ENCODE measurements at places on chromosomes 2 and 18. TPM values are rescaled to one million over a fixed set of nuclear protein-coding genes. Genes with fewer than 3 reads are reported as not detected.

The PAX8 gene
- 1.9 TPM for total RNA-seq

The TUBB8B gene
- not detected for total RNA-seq

The CHRNG gene
- 3.3 TPM for total RNA-seq

The CABYR gene
- 6.9 TPM for total RNA-seq

The TBR1 gene
- total RNA-seq = under 0.01 TPM

The PASK gene
- 4.6 TPM for total RNA-seq

The ABCG8 gene
- not detected for total RNA-seq

The LRPPRC gene
- 32.6 TPM for total RNA-seq

The FAM136A gene
- total RNA-seq = 26.1 TPM
